ENCODE measurements at places on chromosomes 7 and 10. TPM values are rescaled to one million over a fixed set of nuclear protein-coding genes. Genes with fewer than 3 reads are reported as not detected.

- DNase-seq: no peak
Measured at GRCh38 chr10:81348003-81348402, 527.0 kb upstream of the NRG3 start.

DNA sequence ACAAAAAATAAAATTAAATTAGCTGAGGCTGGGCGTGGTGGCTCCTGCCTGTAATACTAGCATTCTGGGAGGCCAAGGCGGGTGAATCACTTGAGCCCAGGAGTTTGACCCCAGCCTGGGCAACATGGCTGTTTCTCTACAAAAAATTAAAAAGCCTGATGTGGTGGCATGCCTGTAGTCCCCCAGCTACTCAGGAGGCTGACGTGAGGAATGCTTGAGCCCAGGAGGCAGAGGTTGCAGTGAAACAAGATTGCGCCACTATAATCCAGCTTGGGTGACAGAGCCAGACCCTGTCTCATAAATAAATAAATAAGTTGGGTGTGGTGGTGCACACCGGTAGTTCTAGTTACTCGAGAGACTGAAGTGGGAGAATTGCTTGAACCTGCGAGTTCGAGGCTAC lies 65.1 kb downstream of the GNA12 start:
- no peak for DNase-seq

- DNase-seq: no peak
Measured at GRCh38 chr7:108947526-108947925, 377.9 kb downstream of the DNAJB9 start.

DNA sequence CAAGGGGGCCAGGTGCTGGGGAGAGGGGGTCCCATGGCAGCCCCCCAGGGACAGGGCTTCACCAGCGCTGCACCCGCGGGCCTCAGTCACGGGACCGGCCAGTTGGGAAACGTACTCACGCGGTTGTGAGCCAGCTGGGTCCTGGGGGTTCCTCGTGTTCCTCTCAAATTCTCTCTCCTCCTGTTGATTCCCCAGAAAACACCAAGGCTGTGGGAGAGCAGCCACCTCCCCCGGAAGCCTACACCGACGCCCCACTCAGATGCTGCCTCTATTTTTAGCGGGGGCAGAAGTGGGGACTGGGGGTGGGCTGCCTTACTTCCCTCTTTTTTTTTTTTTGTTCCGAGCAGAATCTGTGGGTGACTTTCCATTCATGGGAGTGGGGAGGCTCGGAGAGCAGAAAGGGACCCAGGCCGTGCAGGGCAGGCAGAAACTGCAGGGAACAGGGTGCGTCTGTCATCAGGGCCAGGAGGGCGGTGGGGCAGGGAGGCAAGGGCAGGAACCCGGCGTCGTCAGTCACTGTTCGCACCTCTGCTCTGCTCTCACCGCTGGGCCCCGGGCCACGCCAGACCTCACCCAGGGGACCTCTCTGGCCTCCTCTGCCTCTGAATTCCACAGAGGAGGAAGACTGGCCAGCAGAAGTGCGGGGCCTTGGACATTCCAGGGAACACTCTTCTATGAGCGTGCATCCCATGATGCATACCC lies 63.1 kb downstream of the CARD11 start:
- DNase-seq: no peak

DNA sequence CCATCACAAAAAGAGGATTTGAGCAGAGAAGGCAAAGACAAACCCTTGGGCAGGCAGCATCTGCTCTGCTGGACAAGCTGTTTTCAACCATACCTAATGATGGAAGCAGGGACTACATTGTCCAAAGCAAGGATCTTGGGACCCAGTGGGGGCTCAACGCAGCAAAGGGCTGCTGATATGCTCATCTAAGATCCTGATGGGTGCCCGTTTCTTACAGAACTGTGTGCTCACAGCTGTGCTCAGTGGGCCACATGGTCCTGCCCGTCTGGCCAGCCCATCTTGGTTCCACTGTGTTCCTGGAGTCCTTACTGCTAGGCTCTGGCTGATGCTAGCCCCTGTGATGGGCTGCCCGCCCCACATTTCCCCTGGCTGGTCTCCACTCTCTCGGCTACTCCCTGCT lies 36.1 kb downstream of the GPRIN2 start:
- DNase-seq: peak; percentile 54

DNA sequence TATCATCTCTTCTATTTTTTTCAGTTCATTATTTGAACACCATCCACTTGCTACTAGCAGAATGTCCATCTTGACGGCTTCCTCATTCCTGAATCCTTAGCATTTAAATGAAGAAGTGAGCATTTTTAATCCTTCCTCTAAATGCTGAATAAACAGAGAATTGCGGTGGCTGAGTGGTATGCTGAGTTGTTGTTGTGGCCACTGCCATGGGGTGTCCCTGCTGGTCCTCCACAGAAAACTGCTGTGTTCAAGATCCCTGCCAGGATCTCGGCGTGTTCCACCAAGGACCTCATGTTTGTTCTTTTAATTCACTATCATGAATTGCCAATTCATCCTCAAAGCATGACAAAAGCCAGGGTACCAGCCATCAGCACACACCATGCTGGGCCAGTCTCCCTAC lies 48.9 kb upstream of the HABP2 start:
- no peak for DNase-seq

DNA sequence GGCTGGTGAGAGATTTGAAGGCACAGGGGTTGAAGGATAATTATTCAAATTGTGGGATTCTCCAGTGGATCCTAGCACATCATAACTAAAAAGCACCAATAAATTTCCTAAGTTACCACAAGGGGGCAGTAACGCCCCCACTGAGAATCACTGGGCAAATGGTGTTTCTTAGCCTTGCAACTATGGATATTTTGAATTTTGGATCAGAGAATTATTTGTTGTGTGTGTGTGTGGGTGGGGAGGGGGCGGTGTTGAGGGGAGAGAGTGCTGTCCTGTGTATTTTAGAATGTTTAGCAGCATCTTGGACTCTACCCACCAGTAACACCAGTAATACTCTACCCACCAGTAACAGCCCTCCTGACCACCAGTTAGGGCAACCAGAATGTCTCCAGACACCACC lies 63.3 kb upstream of the PRKG1 start:
- DNase-seq: peak; percentile 21

DNA sequence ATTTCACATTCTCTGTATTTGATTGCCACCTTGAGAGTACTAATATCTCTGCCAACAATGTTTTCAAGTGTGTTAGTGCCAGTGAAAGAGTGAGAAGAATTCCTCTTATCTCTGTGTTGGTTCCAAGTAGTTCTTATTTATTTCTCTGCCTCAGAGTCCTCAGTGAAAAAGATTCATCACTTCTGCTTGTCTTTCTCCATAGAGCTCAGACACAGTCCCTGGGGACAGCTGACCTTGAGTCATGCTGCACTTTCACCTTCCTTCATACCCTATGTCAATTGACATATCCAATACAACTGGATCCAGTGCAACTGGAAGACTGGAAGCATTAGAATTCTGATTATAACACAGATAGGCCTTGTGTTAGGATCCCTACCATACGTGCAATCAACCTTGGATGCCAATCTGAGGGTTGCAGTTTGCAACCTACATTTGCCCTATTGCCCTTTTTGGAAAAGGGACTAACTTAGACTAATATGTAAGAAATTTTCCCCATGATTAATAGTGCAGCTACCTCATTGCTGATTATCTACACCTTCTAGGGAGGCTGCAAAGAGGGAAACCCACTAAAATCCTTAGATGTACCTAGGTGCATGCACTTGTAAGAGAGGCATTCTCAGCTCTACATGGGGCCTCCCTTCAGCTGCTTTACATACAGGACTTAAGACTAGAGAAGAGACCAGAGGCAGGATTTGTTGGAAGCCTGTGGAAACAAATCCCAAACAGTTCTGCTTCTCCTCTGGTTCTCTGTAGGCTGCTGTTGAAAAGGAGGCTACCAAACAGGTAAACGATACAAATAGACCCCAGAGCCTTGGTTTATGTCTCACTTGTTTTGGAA lies 8.4 kb downstream of the IFIT2 start:
- DNase-seq: no peak

GRCh38 chr7:101088069-101088425 lies 2.8 kb downstream of the TRIM56 start:
- no peak for DNase-seq

DNA sequence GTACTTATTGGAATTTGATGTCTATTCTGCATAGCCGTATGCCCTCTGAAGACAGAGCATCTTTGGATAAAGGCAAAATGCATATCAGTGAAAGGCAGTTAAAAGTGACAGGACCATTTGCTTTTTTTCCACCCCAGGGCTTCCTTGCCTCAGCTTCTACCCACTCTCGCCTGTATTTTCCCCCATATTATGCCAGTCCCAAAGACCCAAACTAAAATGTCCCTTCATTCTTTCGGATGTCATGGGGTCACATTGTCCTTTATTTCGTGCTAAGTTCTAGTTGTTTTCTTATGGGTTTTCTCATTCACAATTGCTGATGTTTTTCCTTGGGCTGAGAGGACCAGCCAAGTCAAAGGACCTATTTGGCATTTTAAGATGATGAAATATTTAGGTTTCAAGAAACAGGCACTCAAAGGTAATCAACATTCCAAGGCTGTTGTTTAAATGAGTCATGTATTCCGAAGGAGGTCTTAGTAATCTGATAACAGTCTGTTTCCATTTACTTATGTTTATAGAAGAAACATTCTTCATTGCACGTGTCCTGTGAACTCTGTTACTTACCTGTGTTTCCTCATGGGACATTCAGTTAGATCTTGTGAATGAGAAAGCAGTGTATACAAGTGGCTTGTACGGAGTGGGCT lies 74.1 kb downstream of the DNAH11 start:
- no peak for DNase-seq

GRCh38 chr7:106060394-106060920 lies 51.7 kb downstream of the SYPL1 start:
- no peak for DNase-seq

DNA sequence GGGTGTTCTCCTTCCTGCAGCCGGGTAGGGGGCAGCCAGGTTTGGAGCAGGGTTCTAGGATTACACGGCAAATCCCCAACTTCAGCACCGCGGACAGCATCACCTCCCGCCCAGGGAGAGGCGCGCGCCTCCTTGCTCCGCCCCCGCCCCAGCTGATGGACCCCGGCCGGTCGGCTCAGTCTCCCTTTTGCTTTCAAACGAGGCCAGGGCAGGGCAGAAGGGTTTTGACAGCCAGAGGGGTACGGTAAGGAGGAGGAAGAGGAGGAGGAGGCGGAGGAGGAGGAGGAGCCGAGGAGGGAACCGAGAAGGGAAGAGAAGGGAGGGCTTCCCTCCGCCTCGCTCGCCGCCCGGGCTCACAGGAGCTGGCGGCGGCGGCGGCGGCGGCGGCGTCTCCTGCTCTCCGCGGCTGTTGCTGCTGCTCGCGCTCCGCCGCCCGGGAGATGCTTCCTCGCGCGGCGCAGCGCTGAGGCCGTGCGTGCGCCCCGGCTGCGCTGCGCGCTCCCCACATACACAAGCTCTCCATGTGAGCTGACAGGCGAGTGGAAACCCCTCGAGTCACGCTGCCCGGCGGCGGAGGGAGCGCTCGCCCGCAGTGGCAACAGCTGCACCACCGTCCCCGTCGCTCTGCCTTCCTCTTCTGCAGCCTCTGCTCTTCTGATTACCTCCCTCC lies 615 bp upstream of the CNTNAP2 start:
- peak; percentile 73 for DNase-seq

- DNase-seq: no peak
Measured at GRCh38 chr7:122454776-122455507, 150.4 kb upstream of the FEZF1 start.

LIPN gene
- total RNA-seq: not detected

PRR15 gene
- not detected for total RNA-seq

BTBD16 gene
- not detected for total RNA-seq

TMEM236 gene
- not detected for total RNA-seq

RET gene
- not detected for total RNA-seq

GALNT17 gene
- not detected for total RNA-seq

AGR2 gene
- not detected for total RNA-seq

RHOBTB1 gene
- 149 TPM for total RNA-seq

TAS2R41 gene
- not detected for total RNA-seq

AIFM2 gene
- 0.74 TPM for total RNA-seq

CXCL12 gene
- total RNA-seq: not detected

AKR1C8 gene
- not detected for total RNA-seq

DDX50 gene
- total RNA-seq: 31.6 TPM

All from G401 (cell line).